ENCODE measurements at places on chromosomes 7 and 10.
A peak's percentile ranks its signal among the peaks of the same experiment; 100 is the strongest.

DNA sequence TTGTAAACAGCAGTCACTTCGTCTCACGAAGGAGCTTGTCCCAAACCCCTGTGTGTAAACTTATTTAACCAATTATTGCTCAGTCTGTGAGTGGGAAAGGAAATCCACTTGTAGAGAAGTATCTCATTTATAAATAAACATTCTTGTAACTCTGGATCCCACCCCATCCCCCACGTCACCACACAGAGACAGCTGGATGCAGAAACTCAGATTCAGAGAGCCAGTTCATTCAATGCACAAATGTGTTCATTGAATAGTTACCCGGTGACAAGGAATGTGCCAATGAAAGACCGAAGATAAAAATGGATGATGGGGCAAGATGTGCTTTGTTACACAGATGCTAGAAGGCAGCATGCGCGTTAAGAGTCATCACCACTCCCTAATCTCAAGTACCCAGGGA, 8.3 kb upstream of the OCM start:
- no peak for DNase-seq

DNA sequence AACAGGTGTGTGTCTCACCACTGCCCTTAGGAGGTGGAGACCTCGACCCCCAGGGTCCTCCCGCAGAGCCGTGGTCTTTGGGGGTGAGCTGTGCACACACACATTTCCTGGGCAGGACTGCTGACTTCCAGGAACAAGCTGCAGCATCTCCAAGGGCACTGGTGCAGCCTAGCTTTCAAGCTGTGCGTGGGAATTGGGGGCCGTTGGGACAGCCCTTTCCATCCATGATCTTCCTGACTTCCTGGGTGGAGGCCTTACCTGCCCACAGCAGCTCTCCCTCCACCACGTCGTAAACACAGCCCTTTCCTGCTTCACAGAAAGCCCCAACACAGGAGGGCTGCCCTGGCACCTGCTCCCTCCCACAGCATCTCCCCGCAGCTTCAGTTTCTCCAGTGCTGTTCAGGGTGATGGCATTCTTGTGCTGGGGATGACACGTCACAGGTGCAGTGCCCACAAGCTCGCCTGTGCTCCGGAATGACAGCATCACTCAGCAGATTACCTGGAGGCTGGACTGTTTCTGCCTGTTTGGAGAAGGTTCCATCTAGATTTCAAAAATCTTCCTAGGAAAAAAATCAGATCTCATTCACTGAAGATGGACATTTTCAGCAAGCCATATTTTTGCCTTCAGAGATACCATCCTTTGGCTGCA, 208.0 kb upstream of the PPP2R2D start:
- DNase-seq = no peak

- DNase-seq = no peak
These were observed 16.0 kb downstream of the PDGFA start for GRCh38 chr7:503575-504111.

DNA sequence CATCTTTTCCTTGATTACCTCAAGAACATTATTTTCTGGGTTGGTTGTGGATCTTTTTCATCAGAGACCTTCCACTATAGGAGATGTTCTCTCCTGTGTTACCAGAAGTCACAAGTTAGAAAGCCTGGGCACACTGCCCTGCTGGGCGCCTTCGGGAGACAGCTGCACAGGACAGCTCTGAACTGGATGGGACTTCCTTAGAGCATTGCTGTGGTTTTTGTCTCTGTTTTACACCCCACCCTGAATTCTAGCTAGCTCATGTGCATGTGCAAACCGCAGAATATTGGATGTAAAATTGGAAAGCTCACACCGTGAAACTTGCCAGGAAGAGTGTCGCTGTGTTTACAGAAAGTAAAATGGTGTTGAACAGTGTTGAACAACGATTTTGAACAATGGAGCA, 54.4 kb upstream of the SEC61G start:
- DNase-seq = no peak

- DNase-seq = peak; percentile 42
These were observed 51.8 kb downstream of the TMEM209 start for GRCh38 chr7:130153211-130153908.

- no peak for DNase-seq
These were observed 68.4 kb upstream of the ATP6V0A4 start for GRCh38 chr7:138866353-138866752.

GRCh38 chr7:95312561-95312960, 11.8 kb downstream of the PON1 start:
- DNase-seq = no peak

GRCh38 chr7:113431406-113431805, 313.1 kb upstream of the SMIM30 start:
- no peak for DNase-seq

GRCh38 chr7:151062111-151062398, 2.7 kb downstream of the SLC4A2 start:
- DNase-seq = no peak

- no peak for DNase-seq
These were observed 705.5 kb downstream of the POM121L12 start for GRCh38 chr7:53740971-53741370.

DNA sequence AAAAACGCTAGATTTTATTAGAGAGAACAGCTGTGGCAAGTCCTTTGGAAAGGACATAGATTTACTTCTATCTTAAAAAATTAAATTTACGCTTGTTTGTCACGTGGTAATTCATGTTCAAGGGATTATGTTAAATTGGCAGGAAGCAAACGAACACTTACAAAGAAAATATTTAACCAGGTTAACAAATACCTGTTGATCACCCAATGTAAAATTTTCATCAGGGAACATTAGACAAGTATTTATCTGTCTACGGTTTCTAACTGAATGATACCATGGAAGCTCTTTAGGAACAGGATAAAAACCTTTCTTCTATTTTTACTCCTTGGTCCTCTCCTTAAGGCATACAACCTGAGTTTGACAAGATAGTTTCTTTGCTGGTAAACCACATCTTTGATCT, 122.2 kb downstream of the NOC3L start:
- no peak for DNase-seq

- no peak for DNase-seq
These were observed 692 bp downstream of the CARD11 start for GRCh38 chr7:3042861-3043489.

- no peak for DNase-seq
These were observed 70.8 kb upstream of the MEOX2 start for GRCh38 chr7:15757041-15758000.

GRCh38 chr7:115679976-115680375, 350.6 kb downstream of the TFEC start:
- peak; percentile 95 for DNase-seq

DNA sequence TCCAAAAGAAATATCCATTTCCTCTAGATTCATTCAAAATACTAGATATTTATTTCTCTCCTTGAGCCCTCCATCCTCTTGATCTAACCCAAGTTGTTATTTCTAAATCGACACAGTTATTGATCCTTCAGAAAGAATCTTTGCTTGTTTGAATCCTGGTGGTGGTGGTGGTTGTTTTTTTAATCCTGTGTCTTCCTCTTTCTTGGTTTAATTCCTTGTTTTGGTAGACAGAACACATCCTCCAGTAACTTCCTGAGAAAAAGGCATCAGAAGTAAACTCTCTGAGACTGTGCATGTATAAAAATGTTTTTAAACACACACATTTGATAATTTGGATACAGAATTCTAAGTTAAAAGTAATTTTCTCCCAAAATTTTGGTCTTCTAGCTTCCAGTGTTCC, 49.9 kb downstream of the SIRT1 start:
- DNase-seq = no peak

DNA sequence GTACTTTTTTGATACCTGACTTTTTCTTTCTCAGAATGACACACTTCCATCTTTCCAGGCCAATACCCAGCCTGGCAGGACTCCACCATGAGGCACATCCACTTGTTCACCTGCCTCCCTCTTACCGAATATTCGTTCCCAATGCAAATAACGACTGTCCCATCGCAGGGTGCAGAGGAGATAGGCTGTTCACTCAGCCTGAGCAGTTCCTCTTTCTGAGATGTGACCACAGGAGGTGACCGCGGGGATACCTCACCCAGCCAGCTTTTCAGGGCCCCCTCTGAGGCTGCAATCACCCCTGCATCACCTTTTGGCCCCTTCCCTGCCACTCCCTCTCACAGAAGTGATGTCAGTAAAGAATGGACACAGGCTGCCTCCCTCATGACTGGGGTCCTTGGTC, 28.3 kb downstream of the PTPRN2 start:
- no peak for DNase-seq

DNA sequence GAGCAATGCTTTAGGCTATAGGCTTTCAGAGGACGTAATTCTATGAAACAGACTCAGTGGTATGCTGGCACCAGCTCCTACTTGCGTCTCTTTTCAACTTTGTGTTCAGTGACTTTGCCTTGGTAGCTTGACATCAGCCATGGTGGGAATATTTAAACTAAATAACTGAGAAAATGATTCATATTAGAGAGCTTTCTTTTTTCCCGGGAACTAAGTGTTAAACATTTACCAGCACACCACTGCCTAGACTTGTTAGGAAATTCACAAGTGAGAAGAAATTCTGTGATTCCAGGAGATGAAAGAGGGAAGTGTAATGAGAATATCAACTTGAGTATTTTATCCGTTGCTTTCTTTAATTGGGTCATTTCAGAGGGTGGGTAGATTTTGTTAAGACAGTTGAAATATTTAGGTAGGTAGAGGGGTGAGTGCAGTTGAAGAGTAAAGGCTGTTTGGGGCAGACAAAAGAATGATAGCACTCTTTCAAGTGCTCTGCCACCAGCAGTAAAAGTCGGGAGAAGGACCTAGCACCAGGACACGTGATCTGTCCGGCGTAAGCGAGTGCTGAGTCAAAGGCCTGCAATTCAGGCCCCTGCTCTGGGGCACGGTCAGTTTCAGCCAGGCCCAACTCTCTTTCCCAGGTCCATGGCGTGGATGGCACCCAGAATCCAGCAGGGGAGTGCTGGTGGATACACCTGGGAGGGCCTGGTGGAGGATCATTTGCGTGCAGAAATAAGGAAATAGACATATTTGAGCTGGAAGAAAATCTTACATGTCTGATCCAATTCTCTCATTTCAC, 206.3 kb downstream of the SNX10 start:
- DNase-seq = no peak

DNA sequence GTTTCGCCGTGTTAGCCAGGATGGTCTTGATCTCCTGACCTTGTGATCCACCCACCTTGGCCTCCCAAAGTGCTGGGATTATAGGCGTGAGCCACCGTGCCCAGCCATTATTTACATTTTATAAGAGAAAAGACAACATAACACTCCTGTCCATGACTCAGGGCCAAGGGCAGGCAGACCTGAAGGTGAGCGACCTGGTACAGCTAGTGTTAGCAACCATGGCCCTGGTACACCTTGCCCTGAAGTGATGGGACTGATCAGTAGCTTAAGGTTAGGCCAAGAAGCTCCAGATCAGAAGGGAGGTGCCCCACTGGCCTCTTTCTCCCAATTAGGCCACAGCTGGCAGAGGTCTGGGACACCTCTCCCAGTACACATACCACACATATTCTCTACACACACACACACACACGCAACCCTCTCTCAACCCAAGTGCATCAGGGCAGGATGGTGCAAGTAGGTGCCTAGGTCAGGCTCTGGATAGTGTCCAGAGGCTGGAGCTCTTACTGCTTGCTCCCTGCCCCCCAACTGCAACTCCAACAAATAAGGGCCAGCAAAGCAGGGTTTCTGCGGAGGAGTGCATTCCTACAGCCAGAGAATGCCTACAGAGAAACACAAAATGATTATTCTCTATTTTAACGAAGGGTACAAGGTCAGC, 43.8 kb downstream of the DPCD start:
- no peak for DNase-seq

DNA sequence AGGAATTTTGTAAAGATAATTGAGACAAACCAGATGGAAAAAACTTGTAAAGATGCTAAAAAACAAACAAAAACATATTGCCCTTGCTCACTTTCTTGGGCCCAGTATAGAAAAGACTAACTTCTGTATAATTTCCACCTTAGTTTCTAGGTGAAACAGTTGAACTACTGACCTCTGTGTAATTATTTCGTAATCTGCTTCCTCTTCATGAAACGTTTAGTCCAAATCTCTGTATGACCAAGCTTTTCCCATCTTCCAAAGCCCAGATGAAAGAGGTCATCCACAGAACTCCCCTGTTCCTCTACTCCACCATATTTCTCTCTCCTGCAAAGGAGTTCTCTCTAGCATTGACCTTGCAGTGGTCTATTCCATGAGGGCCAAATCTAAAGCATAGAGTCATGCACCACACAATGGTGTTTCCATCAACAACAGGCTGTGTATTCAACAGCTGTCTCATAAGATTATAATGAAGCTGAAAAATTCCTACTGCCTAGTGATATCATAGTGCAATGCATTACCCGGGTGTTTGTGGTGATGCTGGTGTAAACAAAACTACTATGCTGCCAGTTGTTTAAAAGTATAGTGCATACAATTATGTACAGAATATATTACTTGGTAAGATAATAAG, 647.6 kb downstream of the TNS3 start:
- DNase-seq = no peak

GRCh38 chr7:131633342-131633843, 77.0 kb upstream of the PODXL start:
- peak; percentile 11 for DNase-seq

DNA sequence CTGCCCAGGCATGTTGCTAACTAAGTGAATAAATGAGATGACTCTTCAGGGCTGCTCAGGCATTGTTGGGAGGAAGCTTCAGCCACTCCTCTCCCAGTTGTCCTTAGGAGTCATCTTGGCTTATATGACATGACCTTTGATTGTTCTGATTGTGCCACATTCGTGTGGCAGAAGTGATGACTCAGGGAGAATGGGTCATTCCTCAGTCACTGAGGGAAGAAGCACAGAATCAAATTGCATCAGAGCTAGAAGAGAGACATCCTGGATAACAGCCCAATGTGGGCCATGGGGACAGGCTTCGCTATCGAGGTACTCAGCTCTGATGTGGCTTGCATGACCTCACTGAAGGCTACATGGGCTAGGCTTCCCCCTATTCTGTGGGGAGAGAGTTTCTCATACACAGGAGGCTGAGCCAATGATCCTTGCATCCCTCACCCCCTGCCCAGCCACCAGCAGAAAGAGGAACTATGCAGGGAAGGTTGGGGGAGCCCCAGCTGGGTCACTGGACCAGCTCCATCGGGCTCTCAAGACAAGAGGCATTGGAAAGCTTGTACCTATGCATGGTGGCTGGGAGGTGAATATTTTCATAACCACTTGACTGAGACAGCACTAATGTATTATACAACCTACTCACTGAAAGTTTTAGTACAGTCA, 6.0 kb upstream of the HMX3 start:
- DNase-seq = no peak

- no peak for DNase-seq
These were observed 8.7 kb upstream of the IL6 start for GRCh38 chr7:22718200-22718711.

GRCh38 chr7:2062648-2063047, 170.1 kb downstream of the MAD1L1 start:
- no peak for DNase-seq

- DNase-seq = no peak
These were observed 6.3 kb downstream of the ZC3HAV1 start for GRCh38 chr7:139103057-139103815.

DNA sequence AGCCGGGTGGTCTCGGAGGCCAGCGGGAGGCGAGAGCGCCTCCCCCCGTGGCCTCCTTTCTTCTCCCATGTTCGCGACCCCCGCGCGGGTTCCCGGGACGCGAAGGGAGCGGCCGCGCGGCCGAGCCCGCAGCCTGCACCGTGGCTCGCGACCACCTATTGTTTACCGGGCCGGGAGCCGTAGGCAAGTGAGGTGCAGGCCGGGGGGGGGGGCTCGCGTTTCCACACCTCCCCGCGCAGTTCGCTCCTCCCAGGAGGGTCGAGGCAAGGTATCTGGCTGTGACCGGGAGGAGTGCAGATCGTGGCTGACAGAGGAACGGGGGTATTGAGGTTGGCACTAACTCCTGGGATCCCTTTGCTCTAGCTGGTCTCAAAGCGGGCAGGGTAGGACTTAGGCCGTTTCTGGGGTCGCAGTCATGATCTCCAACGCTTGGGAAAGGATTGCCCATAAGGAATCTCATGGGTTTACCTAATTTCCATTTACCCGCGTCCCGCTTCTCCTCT, 734 bp downstream of the PTPN12 start:
- peak; percentile 84 for DNase-seq

Data from NCI-H69 (cell line).